ENCODE measurements at places on chromosomes 2 and 18. TPM values are rescaled to one million over a fixed set of nuclear protein-coding genes. Genes with fewer than 3 reads are reported as not detected.

GRCh38 chr2:178455947-178456346, 4.8 kb downstream of the PJVK start:
- H3K27me3 ChIP-seq = no peaks in the 10 kb centered on the region
- H3K27ac ChIP-seq = peak overlapping the region; percentile 53
- no peak for DNase-seq
- no peaks in the 10 kb centered on the region for H3K36me3 ChIP-seq

- no peaks in the 10 kb centered on the region for H3K27me3 ChIP-seq
- peaks cover 20% of the 10 kb centered on the region for H3K4me1 ChIP-seq
- no peak for DNase-seq
- H3K27ac ChIP-seq = peak overlapping the region; percentile 75
- H3K36me3 ChIP-seq = no peaks in the 10 kb centered on the region
Observed at GRCh38 chr18:48975120-48975816, 24.5 kb upstream of the SMAD7 start.

- H3K27me3 ChIP-seq = peaks cover 12% of the 10 kb centered on the region
- DNase-seq = no peak
- H3K4me1 ChIP-seq = peaks cover 13% of the 10 kb centered on the region
- H3K36me3 ChIP-seq = no peaks in the 10 kb centered on the region
- H3K4me3 ChIP-seq = no peak overlapping the region
Observed at GRCh38 chr2:833180-833579, 117.5 kb upstream of the SNTG2 start.

DNA sequence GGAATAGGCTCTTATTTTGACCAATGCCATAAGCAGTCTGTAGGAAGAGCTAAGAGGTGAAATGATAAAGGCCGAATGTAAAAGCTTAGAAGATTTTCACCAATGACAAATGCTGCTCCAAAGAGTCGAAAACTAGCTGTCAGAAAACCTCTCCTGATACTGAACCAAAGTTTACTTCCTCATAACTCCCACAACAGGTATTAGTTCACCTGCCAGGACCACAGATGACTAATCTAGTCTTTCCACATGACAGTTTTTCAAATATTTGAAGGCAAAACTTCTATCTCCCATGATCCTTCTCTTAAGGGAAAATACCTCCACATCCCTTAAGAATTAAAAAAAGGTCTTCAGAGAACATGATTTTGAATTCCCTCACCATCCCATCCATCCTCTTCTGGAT, 473.2 kb upstream of the SPHKAP start:
- H3K4me1 ChIP-seq = no peaks in the 10 kb centered on the region
- H3K27ac ChIP-seq = no peak overlapping the region
- peaks cover 7% of the 10 kb centered on the region for H3K27me3 ChIP-seq
- no peaks in the 10 kb centered on the region for H3K36me3 ChIP-seq

Gene TEX44
- total RNA-seq = not detected

GRCh38 chr2:1484131-1484884, 71.0 kb downstream of the TPO start:
- no peak overlapping the region for H3K4me3 ChIP-seq
- no peaks in the 10 kb centered on the region for H3K4me1 ChIP-seq
- H3K36me3 ChIP-seq = no peaks in the 10 kb centered on the region

DNA sequence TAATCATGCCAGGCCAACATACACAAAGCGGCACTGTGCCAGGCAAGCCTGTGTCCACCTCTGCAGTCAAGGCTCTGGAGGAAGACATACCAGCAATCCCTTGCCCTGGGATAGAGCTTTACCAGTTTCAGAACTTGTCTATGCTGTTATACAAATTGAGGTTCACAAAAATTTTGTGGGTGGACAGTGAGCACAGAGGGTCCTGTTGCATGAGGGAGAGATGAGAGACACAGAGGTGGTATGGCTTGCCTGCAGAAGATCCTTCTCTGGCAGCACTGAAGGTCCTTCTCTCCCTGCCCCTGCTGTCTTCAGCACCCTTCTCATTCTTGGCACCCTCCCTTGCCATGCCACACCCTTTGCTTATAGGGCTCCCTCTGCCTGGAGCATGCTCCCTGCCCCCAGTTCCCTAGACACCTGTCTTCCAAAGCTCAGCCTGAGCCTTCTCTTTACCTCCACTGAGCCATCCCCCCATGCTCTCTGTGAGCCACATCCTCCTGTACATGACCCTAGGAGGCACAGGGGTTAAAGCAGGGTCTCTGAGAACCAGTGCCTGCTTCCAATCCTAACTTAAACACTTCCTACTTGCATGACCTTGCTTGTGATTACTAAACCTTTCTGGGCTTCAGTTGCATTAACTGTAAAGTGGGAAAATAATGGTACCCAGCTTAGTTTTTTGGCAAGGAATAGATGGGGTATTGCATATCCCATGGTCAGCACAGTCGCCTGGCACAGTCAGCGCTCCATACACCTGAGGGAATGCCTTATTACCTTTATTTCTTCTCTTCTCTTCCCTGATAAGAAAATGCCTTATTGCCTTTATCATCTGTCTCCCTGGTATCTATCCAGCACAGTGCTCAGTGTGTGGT, 857 bp downstream of the FABP1 start:
- peaks cover 2% of the 10 kb centered on the region for H3K36me3 ChIP-seq
- peaks cover 38% of the 10 kb centered on the region for H3K27me3 ChIP-seq
- H3K27ac ChIP-seq = no peak overlapping the region
- no peaks in the 10 kb centered on the region for H3K4me1 ChIP-seq
- no peak overlapping the region for H3K4me3 ChIP-seq

- no peak overlapping the region for H3K27ac ChIP-seq
- H3K4me1 ChIP-seq = no peaks in the 10 kb centered on the region
- DNase-seq = no peak
- H3K4me3 ChIP-seq = no peak overlapping the region
- no peaks in the 10 kb centered on the region for H3K27me3 ChIP-seq
- no peaks in the 10 kb centered on the region for H3K36me3 ChIP-seq
Observed at GRCh38 chr2:14716319-14716718, 83.8 kb downstream of the LRATD1 start.

GRCh38 chr2:120949957-120950590, 214.4 kb downstream of the GLI2 start:
- peaks cover 17% of the 10 kb centered on the region for H3K36me3 ChIP-seq
- no peak overlapping the region for H3K27ac ChIP-seq
- no peaks in the 10 kb centered on the region for H3K27me3 ChIP-seq
- H3K4me1 ChIP-seq = peaks cover 34% of the 10 kb centered on the region
- DNase-seq = no peak
- H3K4me3 ChIP-seq = no peak overlapping the region

DNA sequence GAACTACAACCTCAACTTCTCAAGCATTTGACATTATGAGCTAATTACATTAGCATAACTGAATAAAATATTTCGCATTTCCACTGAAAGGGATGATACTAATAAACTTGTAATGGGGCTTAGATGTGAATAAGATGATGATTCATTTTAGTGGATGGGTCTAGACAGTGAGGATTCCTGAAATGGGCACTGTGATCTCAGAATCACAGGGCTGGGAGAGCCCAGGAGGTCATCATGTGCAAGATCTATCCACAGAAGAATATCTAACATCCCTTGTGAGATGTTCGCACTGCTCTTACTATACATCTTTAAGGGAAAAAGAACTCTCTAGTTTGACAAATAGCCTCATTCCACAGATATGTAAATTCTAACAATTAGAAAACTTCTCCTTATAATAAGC, 245.7 kb downstream of the DYM start:
- no peak overlapping the region for H3K4me3 ChIP-seq
- H3K27ac ChIP-seq = no peak overlapping the region
- H3K36me3 ChIP-seq = peaks cover 4% of the 10 kb centered on the region
- H3K27me3 ChIP-seq = no peaks in the 10 kb centered on the region

- no peaks in the 10 kb centered on the region for H3K36me3 ChIP-seq
- H3K27me3 ChIP-seq = peaks cover 5% of the 10 kb centered on the region
- no peaks in the 10 kb centered on the region for H3K4me1 ChIP-seq
Observed at GRCh38 chr2:136057023-136057801, 60.7 kb downstream of the CXCR4 start.

- H3K36me3 ChIP-seq = no peaks in the 10 kb centered on the region
- H3K4me3 ChIP-seq = no peak overlapping the region
- H3K27me3 ChIP-seq = peaks cover 33% of the 10 kb centered on the region
- H3K27ac ChIP-seq = no peak overlapping the region
- H3K4me1 ChIP-seq = no peaks in the 10 kb centered on the region
Observed at GRCh38 chr18:2312440-2312839, 258.9 kb downstream of the METTL4 start.

DNA sequence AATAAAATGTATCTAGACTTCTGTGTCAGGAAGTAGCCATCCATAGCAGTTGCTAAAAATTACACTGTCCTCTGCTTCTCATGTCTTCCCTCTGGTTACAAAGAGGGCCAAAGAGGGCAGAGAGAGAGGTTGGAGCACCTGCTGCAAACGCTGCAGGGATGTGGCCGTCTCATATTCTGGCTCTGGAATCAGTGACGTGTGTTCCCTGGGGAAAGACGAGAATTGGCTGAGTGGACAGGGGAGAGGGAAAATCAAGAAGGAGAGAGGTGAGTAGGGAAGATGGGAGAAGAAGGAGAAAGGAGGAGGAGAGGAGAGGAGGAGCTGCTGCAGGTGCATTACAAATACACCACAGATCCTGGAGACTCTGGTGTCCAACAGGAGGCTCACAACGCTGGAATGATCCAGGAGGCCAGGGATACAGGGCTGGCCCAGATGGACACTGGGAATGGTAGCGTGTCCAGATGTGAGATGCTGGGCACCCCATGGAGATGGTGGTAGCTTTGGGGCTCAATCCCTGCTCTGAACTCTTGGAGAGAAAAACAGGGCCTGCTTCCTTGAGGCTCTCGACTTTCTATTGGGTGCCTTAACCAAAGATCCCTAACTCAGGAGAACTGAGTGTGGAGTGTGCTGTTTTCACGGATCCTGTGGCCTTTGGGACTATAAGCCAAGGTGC, 118.4 kb upstream of the PXDN start:
- no peak overlapping the region for H3K27ac ChIP-seq
- no peaks in the 10 kb centered on the region for H3K36me3 ChIP-seq
- no peak overlapping the region for H3K4me3 ChIP-seq
- DNase-seq = no peak

- H3K27ac ChIP-seq = no peak overlapping the region
- no peak for DNase-seq
- H3K4me3 ChIP-seq = no peak overlapping the region
Observed at GRCh38 chr2:119157850-119158511, 570 bp downstream of the C1QL2 start.

Gene HSBP1L1
- 0.99 TPM for total RNA-seq

GRCh38 chr2:16153754-16154035, 213.3 kb downstream of the MYCN start:
- no peaks in the 10 kb centered on the region for H3K27me3 ChIP-seq
- H3K4me3 ChIP-seq = no peak overlapping the region

DNA sequence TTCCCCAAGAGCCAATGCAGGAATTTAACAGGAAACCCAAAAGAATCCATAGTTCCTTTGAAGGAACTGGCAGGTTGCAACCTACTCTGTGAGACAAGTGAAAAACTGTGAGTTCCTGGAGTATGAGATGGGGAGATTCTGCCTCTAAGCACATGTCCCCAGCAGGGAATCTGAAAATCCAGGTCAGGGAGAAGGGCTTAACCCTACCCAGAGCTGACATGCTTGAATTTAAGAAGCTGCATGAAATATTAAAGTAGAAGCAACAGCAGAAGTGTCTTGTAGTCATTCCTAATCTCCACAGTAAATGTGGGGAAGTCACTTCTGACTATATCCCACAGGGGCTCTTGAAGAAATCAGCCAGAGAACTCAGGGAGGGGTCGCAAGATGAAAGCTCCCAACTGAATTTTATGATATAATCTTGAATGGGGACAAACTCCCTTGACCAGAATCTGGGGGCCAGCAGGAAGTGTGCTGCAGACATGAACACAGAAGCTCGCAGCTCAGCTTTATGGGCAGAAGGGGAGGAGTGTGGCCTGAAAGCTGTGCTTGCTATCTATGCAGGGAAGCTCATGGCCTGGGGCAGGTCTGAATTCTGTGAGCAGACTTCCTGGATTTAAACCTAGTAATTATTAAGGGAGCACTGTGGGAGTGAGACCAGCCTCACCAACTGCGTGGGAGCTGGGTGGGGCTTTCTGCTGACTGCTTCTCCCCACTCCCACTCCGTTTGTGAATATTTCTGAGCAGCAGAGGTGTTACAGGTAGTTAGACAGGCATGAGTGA, 184.1 kb upstream of the KYNU start:
- H3K27ac ChIP-seq = peak overlapping the region; percentile 19
- H3K27me3 ChIP-seq = no peaks in the 10 kb centered on the region
- DNase-seq = no peak
- no peak overlapping the region for H3K4me3 ChIP-seq
- peaks cover 3% of the 10 kb centered on the region for H3K36me3 ChIP-seq
- H3K4me1 ChIP-seq = peaks cover 6% of the 10 kb centered on the region

GRCh38 chr18:38811209-38811608, 1245.6 kb upstream of the CELF4 start:
- H3K27me3 ChIP-seq = peaks cover 2% of the 10 kb centered on the region
- DNase-seq = no peak
- H3K36me3 ChIP-seq = no peaks in the 10 kb centered on the region
- H3K27ac ChIP-seq = no peak overlapping the region
- no peaks in the 10 kb centered on the region for H3K4me1 ChIP-seq

GRCh38 chr18:24177499-24178133, 38.8 kb downstream of the CABYR start:
- H3K27me3 ChIP-seq = no peaks in the 10 kb centered on the region
- DNase-seq = no peak
- peaks cover 14% of the 10 kb centered on the region for H3K4me1 ChIP-seq
- peaks cover 6% of the 10 kb centered on the region for H3K36me3 ChIP-seq
- H3K27ac ChIP-seq = no peak overlapping the region

- no peak overlapping the region for H3K27ac ChIP-seq
- no peaks in the 10 kb centered on the region for H3K36me3 ChIP-seq
- no peak overlapping the region for H3K4me3 ChIP-seq
- peaks cover under 1% of the 10 kb centered on the region for H3K4me1 ChIP-seq
- H3K27me3 ChIP-seq = peaks cover 17% of the 10 kb centered on the region
Observed at GRCh38 chr2:170248574-170249393, 70.8 kb downstream of the MYO3B start.

DNA sequence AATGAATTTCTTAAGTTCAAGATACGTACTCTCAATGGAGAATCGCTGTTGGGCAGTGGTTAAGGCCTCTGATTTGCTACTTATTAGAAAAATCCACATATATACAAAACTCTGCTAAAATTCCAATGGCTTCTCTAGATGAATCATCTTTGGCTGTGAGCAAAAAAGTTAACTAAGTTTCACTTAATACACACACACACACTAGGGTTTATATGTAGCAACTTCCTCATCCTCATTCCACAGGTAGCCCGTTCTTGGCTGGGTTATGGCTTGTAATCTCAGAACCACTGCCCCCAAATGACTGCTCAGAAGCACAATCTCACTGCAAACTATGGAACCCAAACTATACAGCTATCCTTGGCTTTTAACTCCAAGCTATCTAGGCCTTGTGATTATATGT, 99.7 kb downstream of the SMAD2 start:
- no peaks in the 10 kb centered on the region for H3K27me3 ChIP-seq
- peaks cover 30% of the 10 kb centered on the region for H3K4me1 ChIP-seq
- H3K4me3 ChIP-seq = no peak overlapping the region
- H3K27ac ChIP-seq = peak overlapping the region; percentile 5
- no peak for DNase-seq
- peaks cover 10% of the 10 kb centered on the region for H3K36me3 ChIP-seq

GRCh38 chr2:76759634-76760366, 762.4 kb downstream of the LRRTM4 start:
- H3K4me3 ChIP-seq = no peak overlapping the region
- H3K36me3 ChIP-seq = no peaks in the 10 kb centered on the region
- H3K27ac ChIP-seq = no peak overlapping the region
- no peak for DNase-seq
- no peaks in the 10 kb centered on the region for H3K4me1 ChIP-seq
- H3K27me3 ChIP-seq = no peaks in the 10 kb centered on the region
